NCI-H2171 treated with DMSO at 0.1 percent for 48 hours (cell line): ENCODE measurements at places on chromosomes 16 and 17.

DNA sequence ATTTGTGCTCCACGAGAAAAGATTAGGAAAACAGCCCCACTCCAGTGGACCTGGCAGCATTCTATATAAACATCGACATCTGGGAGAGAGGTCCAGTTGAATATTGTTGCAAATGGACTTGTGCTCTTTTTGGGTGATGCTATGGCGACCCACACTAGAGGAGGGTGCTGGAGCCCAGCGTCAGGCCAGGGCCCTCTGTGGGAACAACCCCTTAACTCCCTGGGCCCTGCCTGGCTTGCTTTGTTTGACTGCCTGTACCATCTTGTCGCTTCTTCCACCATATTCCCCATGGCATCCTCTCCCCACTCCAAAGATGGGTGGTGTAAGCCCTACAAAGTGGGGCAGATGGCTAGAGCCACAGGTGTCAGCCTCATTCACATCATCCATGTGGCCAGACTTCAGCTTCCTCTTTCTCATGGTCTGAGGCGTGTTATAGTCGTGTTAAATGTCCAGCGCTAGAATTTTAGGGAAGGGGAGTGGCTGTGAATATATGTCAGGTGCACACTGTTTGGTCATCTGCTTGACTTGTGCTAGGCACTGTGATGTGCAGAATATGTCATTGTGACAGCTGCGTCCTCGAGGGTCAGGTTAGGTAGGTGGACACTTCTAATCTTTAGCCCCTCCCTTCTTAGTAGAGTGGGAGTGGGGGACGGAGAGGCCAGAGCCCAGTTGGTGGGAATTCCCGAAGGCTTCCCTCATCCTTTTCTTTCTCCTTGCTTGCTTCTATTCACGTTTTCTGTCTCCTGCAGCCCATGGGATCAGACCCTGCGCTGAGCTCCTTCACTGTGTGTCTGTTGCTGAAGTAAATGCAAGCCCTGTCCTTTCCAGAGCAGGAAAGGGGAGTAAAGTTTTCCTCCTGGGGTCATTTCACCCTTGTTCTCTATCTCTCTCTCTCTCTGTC is 49.8 kb downstream of the MPRIP start:
- DNase-seq = no peak

- no peak for DNase-seq
Observed at GRCh38 chr17:75832164-75832651, 12.0 kb downstream of the UNC13D start.

DNA sequence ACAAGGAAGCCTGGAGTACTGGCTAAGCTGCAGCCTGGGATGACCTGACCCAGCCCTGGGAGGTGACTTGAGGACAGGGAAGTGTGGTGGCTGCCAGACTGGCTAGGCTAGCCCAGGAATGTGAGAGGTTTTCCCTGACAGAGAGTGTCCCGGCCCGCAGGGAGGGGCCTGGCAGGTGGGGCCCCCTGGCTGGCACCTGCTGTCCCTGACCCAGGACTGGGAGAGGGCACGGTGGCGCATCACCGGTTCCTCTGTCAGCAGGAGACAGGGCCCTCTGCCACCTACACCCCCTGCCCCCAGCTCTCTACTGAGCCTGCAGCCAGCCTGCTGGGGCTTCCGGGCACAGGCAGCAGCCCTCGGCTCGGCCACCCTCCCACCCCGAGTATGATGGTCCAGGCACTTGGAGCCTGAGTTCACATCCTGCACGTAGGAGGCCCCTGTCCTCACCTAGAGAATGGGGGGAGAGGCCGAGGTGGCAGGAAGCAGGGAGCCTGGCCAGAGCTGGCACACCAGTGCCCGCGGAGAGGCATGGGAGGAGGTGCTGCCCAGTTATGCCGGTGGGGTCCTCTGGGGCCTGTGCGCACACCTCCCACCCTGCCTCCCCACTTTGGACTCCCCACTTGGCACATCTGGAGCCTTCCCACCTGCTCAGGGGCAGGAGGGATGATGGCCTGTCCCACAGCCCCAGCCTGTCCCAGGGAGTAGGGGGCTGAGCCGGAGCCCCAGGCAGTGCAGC is 528 bp downstream of the PRSS27 start:
- DNase-seq = no peak

- DNase-seq = no peak
Observed at GRCh38 chr16:29009050-29009837, 24.4 kb downstream of the LAT start.

DNA sequence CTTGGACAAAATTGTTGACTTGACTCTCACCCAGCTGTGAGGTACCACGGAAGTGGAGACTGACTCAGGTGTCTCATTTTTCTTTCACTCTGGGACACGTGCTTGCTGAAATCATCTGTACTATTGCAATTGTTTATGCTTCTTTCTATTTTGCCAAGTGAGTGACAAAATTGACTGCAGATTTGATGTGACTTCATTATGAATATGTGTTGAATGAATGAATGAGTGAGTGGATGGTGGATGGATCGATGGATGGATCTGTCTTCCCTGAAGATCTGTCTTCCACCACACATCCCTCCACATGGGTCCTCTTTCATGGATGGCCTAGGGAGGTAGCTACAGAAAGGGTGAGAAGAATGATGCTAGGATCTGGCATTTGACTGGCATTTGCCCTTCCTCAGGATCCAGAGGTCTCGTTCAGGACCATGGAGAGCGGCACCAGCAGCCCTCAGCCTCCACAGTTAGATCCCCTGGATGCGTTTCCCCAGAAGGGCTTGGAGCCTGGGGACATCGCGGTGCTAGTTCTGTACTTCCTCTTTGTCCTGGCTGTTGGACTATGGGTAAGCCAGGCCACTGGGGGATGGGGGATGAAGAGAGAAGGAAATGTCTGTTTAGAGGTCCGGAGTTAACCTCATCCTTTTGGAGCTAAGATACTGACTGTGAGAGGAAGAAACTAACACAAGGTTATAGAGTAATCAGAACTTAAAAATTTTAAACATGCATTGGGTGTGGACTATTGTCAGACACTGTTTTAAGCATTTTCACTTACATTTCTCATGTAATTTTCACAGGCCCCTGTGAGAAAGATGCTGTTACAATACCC is 12.7 kb downstream of the SLC5A11 start:
- DNase-seq = no peak

DNA sequence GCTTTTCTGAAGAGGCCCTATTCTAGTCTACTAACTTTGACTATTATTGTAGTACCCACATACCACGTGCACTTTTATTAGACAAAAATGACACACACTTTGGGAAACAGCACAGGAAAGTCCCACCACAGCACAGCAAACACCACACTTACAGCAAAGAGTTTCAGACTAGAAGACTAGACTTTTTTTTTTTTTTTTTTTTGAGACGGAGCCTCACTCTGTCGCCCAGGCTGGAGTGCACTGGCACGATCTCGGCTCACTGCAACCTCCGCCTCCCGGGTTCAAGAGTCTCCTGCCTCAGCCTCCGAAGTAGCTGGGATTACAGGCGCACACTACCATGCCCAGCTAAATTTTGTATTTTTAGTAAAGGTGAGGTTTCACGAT is 20.1 kb downstream of the YWHAE start:
- no peak for DNase-seq

GRCh38 chr16:74092336-74092735 is 204.3 kb upstream of the PSMD7 start:
- DNase-seq = no peak

DNA sequence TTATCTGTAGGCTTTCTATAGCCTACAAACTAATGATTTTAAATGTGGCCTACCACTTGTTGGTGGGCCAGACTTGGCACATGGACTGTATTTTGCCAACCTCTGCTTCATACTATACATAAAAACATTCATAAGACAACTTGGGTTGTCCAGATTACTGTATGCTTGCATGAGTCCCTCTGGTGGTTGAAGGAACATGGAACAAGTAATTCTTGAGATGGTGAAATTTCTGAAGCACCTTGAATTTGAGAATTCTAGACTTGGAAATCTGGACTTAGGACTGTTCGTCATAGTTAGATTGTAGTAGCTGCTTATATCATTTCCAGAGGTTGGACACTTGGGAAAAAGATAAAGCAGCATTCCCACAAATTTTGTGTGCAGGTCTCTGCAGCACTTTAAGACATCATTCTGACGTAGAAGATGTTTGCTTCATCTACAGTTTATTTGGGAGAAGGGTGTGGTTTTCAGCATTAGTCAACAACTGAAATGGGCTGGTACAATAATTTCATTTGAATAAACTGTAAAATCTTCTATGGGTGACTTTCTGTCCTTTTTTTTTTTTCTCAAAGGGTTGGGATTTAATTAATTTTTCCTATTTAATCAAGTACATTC is 31.2 kb downstream of the NFATC3 start:
- DNase-seq = no peak

DNA sequence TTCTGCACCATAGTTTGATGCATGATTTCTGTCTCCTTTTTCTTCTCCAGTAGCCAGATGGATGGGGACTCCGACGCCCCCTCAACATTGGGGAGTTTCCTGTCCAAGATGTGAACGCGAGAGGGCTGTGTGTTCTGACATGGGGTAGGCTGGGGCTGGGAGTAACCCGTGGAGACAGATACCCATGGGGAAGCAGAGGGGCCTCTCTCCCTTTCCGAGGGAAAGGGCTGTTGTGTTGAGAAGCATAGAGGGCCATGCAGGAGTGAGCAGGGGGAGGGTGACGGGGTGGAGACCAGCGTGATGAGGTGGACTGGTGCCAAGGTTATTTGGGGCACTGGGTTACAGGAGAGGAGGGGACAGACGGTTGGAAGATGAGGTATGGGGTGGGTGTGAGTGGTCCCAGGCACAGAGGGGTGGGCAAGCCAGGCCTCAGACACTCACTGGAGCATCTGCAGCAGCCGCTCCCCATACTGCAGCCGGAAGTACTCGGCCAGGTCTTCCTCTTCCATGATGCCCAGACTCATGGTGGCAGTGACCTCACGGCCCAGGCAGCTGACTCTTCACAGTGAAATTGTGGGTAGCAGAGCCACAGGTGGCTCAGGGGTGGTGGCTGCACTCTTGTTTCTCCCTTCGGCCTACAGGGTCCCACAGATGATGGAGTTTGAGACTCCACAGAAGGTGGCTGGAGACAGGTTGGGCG is 400 bp downstream of the CCDC42 start:
- DNase-seq = no peak

- DNase-seq = no peak
Observed at GRCh38 chr16:67141391-67141790, 9.4 kb downstream of the B3GNT9 start.

GRCh38 chr16:54817432-54817831 is 113.2 kb upstream of the IRX5 start:
- DNase-seq = peak; percentile 16

DNA sequence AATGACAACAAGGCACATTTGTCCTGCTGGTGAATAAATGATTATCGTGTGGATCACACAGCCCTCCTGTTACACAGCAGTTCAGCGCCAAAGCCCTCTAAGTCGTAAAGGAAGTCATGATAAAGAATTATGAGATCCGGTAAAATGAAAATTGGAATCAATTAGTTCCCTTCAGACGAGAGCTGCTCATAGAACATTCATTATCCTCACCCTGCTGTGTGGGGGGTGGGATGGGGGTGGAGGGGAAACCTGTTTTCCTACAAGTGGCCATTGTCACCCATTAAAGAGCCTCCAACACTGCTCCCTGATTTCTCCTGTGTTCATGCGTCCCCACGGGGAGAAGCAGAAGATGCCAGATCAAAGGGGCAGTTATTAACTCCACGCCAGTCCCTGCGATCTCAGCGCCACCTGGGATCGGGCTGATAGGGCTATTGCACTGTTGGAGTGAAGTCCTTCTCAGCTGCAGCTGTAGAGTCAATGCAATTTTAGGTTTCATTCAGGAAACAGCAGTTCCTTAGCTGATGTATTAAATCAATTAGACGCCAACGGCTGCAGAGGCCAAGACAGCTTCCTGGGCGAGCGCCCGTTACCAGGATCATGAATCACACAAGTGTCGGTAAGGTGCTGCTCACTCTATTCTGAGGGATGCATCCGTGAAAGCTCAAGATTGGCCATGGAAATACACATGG is 19.2 kb upstream of the CACNG4 start:
- DNase-seq = no peak

GRCh38 chr17:31488264-31488981 is 96.9 kb downstream of the RAB11FIP4 start:
- peak; percentile 51 for DNase-seq

DNA sequence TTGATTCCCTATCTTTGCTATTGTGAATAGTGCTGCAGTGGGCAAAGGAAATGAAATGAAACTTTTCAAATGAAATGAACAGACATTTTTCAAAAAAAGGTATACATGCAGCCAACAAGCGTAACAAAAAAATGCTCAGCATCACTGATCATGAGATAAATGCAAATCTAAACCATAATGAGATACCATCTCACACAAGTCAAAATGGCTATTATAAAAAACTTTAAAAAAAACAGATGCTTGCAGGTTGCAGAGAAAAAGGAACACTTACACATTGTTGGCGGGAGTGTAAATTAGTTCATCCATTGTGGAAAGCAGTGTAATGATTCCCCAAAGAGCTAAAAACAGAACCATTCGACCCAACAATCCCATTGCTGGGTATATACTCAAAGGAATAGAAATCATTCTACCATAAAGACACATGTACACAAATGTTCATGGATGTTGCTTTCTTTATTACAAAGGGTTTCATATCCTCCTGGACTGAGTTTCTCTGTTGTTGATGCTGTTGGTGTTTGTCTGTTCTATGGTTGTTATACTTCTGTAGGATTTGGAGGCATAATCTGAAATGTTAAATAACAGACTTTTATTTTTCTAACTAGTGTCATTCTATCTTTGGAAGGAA is 99.3 kb upstream of the SOX9 start:
- no peak for DNase-seq

DNA sequence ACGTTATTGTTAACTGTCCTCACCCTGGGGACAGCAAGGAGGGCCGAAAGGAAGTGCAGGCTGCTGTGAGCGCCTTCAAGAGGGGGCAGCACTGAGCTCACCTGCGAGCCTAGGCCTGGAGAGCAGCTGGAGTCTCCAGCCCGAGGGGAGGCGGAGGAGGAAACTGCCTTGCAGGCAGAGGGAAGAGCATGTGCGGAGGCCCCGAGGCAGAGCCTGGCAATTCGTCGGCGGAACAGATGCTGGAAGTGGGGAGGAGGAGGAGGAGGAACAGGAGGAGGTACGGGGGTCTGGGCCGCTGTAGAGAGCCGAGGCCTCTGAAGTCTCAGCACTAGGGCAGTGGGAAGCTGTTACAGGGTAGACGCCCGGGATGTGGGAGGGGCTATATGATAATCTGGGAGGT is 49.6 kb upstream of the PLCG2 start:
- DNase-seq = peak; percentile 32

DNA sequence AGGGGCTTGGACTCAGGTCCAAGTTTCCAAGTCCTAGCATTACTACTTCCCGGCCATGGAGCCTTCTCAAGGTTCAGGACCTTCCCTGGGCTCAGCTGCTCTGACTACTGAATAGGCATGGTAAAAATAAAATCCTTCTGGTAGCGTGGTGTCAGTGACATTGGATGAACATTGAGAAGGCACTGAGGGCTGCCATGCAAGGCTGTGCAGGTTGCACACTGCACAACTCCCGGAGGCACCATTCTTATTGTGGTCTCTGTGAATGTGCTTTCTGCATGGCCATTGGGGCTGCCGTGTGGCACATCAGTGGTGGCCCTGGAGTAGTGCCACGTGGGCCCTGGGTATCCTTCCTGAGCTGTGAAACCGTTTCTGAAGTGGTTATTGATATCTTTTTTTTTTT is 250.2 kb upstream of the CIBAR2 start:
- DNase-seq = no peak
